ENCODE measurements at places on chromosomes 1 and 21. TPM values are rescaled to one million over a fixed set of nuclear protein-coding genes. Genes with fewer than 3 reads are reported as not detected.

SH2D2A gene
- total RNA-seq = 3.1 TPM

PRR9 gene
- total RNA-seq = not detected

SERTAD4 gene
- total RNA-seq = 4.2 TPM

PLA2G4A gene
- 5.3 TPM for total RNA-seq

IL12RB2 gene
- total RNA-seq = 1.7 TPM

SCP2 gene
- total RNA-seq = 228 TPM

HES2 gene
- total RNA-seq = 23.0 TPM

DPT gene
- 16.9 TPM for total RNA-seq

MXRA8 gene
- total RNA-seq = 6.8 TPM

CSF3R gene
- total RNA-seq = 4.7 TPM

BRDT gene
- total RNA-seq = not detected

RAD54L gene
- 3.0 TPM for total RNA-seq

PTPRU gene
- 2.2 TPM for total RNA-seq

RIMS3 gene
- 11.9 TPM for total RNA-seq

GUCA2A gene
- 1,254 TPM for total RNA-seq

CRNN gene
- not detected for total RNA-seq

SEMA6C gene
- 1.9 TPM for total RNA-seq

MFAP2 gene
- total RNA-seq = 2.4 TPM

DNA sequence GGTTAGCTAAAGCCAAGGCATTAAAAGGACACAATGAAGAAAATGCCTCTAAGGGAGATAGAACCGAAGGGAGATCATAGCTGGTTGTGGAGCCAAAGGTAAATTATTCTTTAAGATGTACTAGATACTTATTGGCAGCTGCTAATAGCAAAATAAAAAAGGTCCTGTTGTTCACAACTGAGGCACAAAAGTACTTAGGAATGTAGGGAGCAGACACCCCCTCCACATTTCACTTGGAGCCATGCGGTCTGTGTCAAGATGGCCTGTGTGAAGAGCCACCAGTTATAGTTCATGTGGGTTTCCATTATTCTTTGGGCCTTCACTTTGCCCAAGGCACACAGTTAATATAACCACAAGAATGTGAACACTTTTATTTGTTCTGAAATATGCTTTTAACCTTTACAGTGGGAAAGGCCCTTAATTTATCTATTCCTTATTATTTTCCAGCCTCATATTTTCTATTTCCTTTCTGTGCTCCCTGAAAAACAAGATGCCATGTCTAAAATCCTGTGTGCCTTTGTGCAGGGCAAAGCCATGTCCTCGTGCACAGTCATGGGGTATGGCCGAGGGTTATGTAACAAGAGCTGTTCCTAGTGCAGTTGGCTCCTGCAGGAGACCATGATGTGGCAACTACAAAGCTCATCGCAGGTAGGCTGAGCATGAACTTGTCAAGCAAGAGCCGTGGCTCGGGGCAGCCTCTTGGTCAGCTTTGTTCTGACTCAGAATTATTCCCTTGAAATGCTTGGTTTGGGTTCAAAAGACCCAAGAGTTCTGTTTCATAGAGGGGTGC lies 16.2 kb upstream of the WDR26 start:
- no peak for DNase-seq

DNA sequence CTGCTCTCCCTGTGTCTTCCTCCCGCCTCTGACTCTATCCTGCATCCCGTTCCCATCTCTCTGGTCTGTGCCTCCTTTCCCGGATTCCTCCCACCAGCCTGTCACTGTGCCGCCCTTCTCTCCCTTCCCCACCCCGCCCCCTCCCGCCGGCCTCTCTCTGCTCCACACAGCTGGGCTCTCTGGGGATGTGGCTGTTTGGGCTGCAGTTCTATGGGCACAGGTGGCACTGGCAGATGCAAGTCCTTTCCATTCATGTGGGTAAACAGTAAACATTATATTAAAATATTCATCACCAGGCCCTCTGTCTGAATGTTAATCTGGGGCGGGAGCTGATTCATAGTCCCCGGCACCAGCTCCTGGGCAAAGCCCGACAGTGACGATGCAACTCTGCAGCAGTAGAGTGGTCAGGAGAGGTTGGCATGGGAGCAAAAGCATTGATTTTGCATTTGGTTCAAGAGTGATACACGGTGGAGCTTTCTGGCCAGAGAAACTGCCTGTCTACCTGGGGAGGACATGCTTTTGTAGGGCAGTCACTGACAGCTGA lies 249.3 kb downstream of the TNR start:
- DNase-seq = no peak

- DNase-seq = no peak
Measured at GRCh38 chr1:95222629-95223028, 11.4 kb upstream of the RWDD3 start.

DNA sequence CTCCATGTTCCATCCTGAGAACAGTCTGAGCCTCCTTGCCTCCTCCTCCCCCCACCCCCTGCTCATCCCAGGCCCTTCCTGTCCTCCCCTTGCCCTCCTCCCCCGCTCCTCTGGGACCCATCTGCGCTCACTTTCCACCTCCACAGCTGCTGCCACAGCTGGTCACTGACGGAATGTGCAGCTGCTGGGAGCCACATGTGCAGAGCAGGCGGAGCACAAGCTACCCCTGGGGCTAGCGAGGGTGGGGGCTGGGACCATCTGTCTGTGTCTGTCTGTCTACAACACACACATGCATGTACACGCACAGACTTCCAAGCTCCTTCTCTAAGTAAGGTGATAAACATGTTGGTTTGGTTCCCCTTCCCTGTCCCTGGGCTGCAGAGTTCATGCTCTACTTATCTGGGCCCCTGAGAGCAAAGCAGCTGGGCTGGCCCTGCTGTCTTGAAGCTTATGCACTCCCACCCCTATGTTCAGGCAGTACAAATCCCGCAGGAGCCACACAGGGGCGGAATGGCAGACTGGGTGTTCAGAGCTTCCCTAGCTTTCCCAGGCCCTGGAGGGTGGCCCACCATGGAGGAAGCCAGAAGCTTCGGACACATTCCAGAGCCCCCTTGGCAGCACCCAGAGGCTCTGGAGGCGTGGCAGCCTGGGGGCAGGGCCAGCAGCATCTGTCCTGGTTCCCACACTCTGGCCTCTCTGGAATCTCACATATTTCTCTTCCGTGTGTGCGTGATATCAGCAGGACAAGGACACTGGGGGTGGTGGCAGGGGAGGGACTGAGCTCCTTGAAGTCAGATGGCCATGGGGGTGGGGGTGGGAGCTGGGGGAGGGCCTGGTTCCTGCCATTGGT lies 7.0 kb upstream of the HEYL start:
- DNase-seq = no peak

DNA sequence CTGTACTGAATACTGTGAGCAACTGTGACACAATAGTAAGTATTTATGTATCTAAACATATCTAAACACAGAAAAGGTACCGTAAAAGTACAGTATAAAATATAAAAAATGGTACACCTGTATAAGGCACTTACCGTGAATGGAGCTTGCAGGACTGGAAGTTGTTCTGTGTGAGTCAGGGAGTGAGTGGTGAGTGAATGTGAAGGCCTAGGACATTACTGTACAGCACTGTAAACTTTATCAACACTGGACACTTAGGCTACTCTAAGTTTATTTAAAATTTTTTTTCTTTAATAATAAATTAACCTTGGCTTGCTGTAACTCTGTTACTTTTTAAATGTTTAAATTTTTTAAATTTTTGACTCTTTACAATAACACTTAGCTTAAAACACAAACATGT lies 24.5 kb upstream of the SHCBP1L start:
- no peak for DNase-seq

DNA sequence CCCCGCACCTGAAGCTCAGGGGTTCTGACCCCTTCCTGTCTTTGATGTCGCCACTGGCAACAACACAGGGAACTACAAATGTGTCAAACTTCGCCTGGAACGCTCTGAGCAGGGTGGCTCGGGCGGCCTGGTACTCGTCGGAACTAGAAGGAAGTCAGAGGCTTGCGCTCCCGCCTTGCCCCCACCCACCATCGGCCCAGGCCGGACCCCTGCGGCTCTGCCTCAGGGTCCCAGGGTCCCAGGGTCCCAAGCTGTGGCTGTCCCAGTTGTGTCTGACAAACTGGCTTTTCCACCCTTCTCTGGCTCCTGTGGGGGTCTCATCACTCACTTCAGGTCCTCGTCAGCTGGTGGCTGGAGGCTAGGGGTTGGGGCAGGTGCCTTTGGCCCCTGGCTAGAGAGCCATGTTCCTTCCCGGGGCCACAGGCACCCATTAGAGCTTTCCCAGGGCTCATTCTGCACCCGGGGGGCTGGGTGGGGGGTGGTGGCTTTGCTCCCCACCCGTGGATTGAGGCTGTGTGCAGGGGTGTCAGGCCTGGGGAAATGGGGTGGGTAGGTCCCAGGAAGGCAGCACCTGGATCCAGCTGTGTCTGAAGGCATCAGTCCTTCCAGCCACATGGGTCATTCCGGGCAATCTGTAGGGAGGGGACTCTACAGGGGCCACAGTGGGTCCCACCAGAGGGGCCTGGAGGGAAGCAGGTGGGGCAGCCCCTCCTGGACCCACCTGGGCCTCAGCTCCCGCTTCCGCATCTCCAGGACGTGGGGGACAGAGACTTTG lies 8.0 kb upstream of the TMEM52 start:
- DNase-seq = peak; percentile 32

GRCh38 chr1:198157241-198157846 lies 546 bp downstream of the NEK7 start:
- DNase-seq = peak; percentile 90

DNA sequence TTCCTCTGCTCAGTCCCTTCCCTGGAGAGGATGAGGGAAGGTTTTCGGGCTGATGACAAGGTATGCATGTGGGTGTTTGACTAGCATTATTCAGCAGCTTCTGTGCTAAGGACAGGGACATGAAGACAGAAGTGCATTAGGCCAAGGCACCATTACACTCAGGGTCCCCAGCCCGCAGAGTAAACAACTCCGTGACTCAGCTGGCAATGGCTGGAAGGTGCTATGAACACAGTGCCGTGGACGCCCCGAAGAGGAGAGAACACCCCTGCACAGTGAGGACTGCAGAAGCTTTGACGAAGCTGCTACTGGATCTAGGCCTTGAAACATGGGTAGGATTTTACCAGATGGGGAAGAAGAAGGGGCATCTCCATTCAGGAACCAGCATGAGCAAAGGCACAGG lies 13.7 kb upstream of the EPS8L3 start:
- peak; percentile 32 for DNase-seq

DNA sequence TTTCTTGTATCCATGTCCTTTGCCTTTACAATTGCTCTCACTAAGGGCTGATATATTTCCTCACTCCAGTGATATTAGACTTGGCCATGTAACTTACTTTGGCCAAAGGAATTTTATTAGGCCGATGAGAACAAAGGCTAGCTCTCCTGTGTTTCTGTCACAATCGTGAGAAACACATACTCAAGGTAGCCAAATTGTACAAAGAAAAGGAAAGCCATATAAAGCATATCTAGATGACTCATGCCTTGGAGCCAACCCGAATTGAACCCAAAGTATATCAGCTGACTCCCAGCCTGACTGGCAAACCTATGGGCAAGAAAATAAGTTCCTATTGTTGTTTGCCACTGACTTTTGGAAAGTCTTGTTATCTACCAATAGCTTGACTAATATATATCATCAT lies 371.7 kb upstream of the LRRC7 start:
- DNase-seq = no peak

GRCh38 chr1:112255080-112255479 lies 140.9 kb upstream of the CTTNBP2NL start:
- no peak for DNase-seq

DNA sequence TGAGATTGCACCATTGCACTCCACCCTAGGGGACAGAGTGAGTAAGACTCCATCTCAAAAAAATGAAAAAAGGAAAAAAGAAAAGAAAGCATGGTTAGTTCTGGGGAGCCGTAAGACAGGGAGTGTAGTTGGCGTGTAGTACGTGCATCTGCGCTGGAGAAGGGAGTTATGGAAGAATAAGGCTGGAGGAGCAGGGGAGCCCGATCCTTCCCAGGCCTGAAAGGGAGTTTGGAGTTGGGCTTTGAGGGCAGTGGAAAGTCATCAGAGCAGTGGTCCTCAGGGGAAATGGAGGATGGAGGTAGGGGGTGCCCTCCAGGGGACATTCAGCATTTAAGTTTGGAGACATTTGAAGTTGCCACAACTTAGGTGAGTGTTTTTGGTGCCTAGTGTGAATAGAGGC lies 11.3 kb upstream of the TMEM201 start:
- no peak for DNase-seq

- DNase-seq = no peak
Measured at GRCh38 chr1:233627376-233627775, 13.5 kb downstream of the KCNK1 start.

GRCh38 chr21:40562242-40563002 lies 284.5 kb downstream of the DSCAM start:
- DNase-seq = no peak

DNA sequence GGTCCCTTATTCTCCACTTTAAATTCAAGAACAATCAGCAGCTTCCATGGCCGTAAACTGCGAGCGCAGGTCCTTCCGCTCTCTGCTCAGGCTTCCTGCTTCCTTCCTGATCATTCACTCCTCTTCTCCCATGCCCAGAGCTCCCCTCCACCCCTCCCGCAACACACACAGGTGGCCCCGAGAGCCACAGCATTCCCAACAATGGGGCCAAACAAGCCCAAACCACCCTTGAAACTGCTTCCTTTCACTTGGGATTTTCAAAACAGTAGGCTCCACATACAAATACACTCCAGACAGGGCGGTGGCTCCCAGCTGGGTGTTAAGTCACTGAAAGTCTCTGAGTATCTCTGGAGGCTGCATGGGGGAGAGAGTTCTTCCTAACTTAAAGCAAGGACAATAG lies 11.4 kb downstream of the FAM89A start:
- no peak for DNase-seq

GRCh38 chr21:41429305-41429704 lies 3.3 kb downstream of the MX1 start:
- DNase-seq = no peak

GRCh38 chr1:243916160-243916559 lies 66.1 kb upstream of the AKT3 start:
- no peak for DNase-seq

DNA sequence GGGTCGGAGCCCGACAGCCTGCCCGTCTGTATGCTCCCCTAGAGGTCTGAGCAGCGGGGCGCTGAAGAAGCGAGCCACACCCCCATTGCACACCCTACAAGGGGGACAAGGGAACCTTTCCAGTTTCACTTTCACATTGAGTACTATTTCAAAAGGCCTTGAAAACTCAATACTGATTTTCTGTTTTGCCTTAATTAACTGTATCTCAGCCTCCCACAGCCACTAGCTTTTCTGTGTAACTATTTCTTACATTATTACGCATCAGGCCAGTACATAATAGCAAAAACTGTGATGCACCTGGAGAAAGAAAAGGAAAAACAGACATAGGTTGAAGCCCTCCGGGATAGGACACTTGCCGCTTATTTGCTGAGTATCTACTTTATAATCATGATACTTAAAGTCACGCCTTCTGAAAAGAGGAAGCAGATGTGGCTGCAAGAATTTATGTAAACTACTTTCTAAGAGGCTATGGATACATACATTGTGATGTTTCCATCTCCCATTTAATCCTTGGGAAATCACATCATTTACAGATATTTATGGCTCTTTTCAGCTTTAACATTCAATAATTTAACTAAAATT lies 1719.5 kb downstream of the MRPL39 start:
- no peak for DNase-seq

DNA sequence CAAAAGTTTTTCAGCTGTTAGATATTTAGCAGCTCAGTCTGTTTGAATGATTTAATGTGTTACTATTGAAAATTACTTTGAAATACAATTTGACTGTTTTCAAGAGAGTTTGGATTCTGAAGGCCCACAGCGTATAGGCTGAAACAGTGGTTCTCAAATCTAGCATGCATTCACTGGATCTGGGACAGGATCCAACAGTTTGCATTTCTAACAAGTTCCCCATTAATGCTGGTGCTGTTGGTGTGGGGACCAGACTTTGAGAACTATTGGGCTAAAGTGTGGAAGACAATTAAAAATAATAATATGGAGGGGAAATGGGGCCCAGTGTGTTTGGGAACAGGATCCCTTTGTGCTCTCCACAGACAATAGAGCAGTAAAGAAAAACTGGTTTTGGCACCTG lies 31.9 kb downstream of the ITSN1 start:
- no peak for DNase-seq

Data from mucosa of descending colon (tissue), 3 donors.